ENCODE measurements at places on chromosomes 3 and 15.

DNA sequence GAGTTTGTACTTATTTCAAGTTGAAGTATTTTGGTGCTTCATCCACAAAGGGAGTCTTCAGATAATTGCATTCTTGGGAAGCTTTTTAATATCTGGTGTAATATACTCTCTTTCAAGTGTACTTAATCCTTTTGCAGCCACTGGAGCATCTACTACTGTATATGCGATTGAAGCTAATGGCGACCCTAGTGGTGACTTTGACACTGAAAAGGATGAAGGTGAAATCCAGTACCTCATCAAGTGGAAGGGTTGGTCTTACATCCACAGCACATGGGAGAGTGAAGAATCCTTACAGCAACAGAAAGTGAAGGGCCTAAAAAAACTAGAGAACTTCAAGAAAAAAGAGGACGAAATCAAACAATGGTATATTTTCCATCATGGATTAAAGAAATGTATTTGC, 42.6 kb downstream of the CHD2 start:
- peak; percentile 30 for DNase-seq

- DNase-seq: no peak
These were observed 38.4 kb downstream of the CMC1 start for GRCh38 chr3:28279770-28280169.

DNA sequence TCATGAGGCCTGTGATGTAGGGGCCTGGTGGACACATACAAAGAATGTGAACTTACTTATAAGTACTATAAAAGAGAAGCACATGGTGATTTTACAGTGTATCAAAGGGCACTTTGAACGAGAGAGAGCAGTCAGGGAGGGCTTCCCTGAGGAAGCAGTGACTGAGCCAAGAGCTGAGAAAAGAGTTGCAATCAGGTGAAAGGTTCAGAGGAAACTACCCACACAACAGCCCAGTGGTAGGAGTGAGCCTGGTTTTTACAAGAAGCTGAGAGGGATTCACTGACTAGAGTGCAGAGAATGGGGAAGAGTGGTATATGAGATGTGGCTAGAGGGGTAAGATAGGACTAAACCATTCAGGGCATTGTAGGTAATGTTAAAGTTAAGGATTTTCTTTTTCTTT, 57.1 kb downstream of the CALML4 start:
- no peak for DNase-seq

DNA sequence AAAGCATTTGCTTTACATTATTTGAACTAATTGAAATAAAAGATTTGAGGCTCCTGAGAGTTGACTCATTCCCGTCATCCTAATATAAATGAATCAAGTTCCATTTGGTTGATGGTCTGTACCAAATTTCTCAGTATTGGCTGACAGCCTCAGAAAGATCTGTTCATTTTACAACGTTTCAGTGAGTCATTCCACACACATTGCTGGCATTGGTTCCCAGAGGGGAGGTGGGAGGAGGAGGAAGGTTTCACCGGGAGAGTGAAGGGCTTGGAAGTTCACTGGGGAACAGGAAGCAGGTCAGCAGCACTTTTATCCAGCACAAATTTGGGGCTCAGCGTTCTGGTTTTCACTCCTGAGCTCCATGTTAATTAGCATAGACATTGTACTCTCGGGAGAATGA, 176.7 kb upstream of the CADPS start:
- DNase-seq: no peak

DNA sequence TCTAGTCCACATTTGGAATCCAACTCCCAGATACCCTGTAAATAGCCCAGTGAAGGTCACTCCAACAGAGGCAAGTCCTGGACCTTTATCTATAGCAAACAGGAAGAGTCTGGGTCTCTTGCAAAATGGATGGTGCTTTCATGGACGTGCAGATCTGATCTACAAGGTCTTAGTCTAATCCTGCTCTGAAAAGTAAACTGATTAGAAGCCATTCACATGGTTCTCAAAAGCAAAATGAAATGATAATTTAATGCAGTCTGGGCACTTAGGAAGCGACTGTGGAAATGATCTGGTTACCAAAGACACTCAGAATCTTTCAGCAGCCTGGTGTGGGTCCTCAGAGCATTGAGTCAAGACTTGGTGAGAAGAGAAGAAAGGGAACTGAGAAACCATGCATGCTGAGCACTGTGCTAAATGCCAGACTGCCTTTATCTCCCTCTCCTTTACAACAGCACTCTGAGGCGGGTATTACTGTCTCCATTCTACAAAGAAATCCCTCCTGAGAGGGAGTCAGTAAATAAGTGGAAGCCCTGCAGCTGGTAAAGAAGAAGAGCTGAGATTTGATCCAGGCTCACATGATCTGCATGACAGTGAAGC, 29.0 kb downstream of the AQP9 start:
- no peak for DNase-seq

DNA sequence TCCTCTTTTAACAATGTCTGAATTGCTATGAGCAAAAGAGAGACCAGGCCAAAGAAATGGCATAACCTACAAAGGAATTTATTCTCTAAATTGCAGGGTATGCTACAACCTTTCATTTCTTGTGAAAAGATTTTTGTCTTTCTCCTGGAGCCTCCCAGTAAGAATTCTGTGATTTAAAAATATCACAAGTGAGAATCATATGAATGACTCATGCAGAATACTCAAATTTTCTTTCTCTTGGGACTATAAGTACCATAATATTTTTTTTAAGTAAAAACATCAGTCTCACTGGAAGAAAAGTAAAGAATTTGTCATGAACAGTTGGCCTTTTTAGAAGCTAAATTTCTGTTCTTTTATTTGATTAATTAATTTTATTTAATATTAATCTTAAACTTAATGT, 26.3 kb downstream of the SYNPR start:
- DNase-seq: no peak

- peak; percentile 74 for DNase-seq
These were observed 37.8 kb upstream of the SPTSSB start for GRCh38 chr3:161409069-161409468.

- DNase-seq: peak; percentile 9
These were observed 10.1 kb upstream of the LRRC15 start for GRCh38 chr3:194379651-194380050.

DNA sequence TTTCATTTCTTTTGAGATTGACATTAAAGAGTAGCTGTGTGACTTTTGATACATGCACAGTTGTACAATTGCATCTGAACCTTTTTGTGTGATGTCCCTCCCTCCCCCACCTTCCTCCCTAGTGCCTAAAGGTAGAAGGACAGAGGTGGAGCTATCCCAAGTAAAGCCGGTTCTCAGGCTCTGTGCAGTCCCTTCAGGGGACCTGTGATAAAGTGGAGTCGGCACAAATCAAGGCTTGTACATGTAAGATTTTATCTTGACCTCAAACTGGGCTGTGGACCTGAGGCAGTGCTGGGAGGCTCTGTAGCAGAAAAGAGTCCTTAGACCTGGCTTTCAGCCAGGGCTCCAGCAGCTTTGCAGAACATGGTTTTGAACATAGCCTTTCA, 55.5 kb upstream of the CMTM7 start:
- no peak for DNase-seq

DNA sequence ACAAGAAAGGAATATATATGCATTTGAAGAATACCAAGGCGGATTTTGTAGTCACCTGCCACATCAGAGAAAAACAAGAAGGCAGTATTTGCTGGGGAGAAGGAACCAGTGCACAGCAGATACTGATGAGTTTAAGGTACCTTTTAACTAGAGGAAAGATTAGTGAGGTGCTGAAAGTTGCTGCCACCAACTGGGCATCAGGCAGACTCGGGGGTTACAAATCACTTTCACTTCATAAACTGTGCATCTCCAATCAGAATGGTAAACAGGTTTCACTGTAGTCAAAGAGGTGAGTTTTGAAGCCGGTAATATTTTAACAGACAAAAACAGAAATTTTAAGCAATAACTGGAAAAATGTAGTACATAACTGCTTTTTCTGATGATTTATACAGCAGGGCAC, 4.1 kb downstream of the FBN1 start:
- peak; percentile 42 for DNase-seq

GRCh38 chr3:56772952-56773938, 28.5 kb downstream of the ARHGEF3 start:
- DNase-seq: peak; percentile 68

DNA sequence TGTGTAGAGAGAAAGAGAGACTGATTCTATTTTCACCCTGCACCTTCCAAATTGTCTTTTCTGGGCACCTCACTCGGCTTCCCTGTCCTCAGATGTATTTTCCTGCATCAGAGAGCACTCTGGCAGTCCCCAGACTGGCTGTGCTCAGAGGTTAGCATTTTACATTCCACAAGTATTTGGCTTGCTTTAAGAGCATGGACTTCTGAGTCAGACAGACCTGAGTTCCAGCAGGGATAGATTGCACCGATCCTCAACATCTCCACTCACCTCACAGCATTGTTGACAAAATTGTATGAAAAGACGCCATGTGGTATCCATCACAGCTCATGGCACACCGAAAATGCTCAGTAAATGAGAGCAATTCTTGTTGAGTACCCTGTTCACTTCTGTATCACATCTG, 45.6 kb downstream of the SST start:
- DNase-seq: no peak

DNA sequence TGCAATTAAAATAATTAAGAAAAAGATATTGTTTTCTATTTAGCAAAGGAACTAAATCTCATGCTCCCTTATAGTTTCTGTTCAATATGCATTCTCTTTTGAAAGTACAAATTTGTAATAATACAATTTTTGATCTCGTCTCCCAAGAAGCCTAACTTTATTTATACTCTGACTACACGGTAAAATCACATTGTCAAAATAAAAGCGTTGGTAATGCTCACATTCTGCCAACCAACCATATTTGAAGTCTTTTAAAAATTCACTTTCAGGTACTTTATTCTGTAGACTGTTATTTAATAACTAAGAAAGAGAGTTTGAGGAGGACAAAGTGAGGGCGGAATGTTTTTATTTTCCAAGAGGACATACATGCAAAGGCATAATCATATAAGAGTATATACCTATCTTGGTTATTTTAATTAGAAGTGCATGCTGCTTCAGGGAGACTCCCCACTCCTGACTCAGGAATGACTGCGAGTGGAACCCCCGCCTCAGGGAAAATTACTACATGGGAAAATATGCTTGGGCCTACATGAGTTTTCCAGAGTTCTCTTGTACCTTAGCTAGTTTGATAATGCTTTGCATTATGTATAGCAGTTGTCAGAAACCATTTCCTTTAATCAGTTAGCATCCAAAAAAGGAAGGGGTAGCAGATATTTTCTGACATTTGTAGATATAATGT, 19.3 kb downstream of the MBNL1 start:
- DNase-seq: no peak

- no peak for DNase-seq
These were observed 41.3 kb upstream of the ZBED2 start for GRCh38 chr3:111636366-111636885.

GRCh38 chr3:177994976-177995375, 541.3 kb upstream of the KCNMB2 start:
- no peak for DNase-seq

GRCh38 chr3:73072634-73073033, 11.2 kb downstream of the EBLN2 start:
- DNase-seq: no peak

DNA sequence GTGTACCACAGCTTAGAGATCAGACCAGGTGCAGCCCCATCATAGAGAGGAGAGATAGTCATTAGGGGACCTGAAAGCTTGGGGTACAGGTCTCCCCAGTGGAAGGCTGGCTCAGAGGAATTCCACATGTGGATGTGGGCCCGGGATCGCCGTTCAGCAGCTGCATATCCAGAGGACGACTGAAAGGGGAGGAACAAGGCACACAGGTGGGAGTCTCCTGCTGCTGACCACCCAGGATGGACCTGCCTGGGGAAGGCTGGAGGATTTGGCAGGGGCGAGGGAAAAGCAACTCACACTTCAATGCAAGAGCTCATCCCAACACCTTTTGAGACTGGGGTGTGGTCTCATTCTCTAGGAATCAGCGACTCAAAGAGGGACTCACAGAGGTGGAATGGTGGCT, 25.0 kb upstream of the MRPS22 start:
- DNase-seq: no peak

DNA sequence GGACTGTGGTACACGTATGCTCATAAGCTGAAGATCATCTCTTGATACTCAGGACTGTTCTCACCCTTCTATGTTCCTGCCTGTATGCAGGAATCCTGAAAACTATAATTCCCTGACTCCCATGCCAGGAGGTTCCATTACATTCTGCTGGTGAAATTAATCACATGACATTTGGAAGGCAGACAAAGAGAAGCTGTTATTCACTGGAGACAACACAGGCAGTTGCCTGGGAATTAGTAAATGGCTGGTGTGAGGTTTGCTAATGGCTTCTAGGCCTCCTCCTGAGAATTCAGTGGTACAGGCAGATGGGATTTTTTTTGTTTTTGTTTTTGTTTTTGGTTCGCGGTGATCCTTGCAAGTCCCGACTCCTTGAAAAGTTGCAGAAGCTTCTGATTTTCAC, 91.4 kb downstream of the CTNNB1 start:
- DNase-seq: peak; percentile 70

- peak; percentile 77 for DNase-seq
These were observed 18.9 kb downstream of the SH3BP5 start for GRCh38 chr3:15313461-15313860.

DNA sequence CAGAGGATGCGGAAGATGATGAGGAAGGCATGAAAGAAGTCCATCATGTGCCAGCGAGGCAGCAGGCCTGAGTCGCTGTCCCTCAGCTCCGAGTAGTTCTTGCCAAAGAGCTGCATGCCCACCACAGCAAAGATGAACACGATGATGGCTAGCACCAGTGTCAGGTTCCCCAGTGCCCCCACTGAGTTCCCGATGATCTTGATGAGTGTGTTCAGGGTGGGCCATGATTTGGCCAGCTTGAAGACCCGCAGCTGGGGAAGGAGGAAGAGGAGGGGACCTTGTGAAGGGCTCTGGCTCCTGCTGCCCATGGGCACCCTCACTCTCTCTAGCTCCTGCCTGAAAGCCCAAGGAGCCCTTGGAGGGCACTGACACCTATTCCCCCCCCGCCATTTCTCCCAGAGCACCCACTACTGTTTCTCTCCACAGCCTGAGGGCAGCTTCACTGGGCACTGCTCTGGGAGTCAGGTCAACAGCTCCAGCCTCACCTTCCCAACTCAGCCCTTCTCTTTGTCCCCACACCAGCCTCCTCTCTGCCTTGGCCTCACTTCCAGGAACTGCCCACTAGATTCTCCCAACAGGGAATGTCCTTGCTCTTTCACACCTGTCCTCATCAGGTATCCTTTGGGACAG, 63.6 kb downstream of the SCN5A start:
- DNase-seq: no peak

- DNase-seq: no peak
These were observed 30.8 kb downstream of the IFT122 start for GRCh38 chr3:129470861-129471260.

DNA sequence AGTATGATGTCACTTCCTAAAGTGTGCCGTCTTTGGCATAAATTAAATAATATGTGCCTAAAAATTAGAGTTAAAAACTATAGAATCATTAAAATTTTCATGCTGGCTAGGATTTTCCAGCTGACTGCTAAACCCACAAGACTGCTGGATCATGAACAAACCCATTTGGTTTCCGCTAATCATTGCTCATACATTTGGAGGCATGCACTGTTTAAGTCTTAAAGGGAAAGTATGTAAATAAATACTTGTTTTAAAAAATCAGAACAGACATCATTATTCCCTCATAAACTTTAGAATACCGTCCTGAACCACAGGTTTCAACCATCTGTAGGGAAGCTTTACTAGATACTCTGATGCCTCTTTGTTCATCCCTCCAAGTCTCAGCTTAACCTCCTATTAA, 26.5 kb downstream of the ATP6V1A start:
- DNase-seq: no peak

- DNase-seq: no peak
These were observed 16.9 kb downstream of the RFTN1 start for GRCh38 chr3:16496408-16497222.

Measured in SK-MEL-5 (cell line).